Fibroblast of skin of right biceps (primary cell): ENCODE measurements at places on chromosomes 7 and 10.

DNA sequence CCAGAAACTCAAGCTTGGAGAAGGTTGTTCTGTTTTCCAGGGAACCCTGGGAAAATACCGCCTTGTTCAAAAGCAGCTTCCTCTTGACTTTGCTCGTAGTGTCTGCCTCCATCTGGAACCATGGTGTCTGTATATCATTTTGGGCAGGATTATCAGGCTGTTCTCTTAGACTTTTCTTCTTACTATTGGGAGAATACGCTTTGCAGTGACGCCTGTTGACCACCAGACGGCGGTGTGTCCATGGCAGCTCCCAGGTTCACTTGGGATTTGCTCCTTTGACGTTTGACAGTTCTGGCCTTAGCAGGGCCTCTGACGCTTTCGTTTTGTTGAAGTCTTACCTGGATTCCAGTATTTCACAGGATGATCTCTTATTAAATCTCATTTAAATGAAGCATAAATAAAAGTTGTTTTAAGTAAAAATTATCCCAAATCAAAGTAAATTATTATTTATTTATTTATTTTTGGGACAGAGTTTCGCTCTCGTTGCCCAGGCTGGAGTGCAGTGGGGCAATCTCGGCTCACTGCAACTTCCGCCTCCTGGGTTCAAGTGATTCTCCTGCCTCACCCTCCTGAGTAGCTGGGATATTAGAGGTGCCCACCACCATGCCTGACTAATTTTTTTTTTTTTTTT lies 41.8 kb upstream of the GJD4 start:
- DNase-seq, result peak; percentile 68

- DNase-seq, result peak; percentile 24
Observed at GRCh38 chr10:130137090-130137448, 878 bp downstream of the GLRX3 start.

DNA sequence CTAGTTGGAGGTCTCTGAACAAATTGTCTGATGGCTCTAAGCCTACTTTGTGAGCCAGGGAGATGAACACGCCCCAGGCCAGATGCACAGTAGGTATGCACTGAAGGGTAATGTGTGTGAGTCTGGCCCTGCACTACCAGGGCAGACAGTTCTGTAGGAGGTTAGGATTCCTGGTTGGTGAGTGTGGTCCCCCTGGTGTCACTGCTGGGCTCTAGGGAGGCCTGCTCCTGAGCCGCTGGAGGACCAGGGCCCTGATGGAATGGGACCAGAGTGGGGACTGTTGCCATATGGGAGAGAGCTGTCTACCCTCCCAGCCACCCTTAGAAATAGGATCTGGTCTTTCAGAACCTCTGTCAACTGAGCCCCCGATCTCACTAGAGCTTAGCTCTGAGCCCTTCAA lies 42.0 kb downstream of the CDH23 start:
- no peak for DNase-seq

- DNase-seq, result no peak
Observed at GRCh38 chr7:140674356-140674800, 1.6 kb downstream of the ADCK2 start.

DNA sequence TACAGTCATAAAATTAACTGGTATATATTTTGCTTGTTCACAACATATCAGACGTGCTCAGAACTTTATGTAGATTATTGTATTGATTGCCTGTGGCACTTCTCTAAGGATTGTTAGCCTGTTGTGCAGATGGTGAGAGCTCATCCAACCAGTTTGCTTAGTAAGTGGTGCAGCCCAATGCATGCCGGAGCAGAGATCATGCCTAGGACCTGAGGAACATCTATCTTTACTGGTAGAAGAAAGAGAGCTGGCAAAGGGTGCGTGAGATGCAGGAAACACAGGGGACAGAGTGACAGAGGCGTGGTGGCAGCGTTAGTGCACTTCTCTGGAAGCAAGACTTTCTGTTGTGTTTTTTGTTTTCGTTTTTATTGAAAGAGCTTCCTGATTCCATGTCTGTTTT lies 35.9 kb downstream of the CCM2 start:
- DNase-seq, result no peak

GRCh38 chr7:76146374-76146773 lies 55.3 kb upstream of the SRRM3 start:
- DNase-seq, result no peak

DNA sequence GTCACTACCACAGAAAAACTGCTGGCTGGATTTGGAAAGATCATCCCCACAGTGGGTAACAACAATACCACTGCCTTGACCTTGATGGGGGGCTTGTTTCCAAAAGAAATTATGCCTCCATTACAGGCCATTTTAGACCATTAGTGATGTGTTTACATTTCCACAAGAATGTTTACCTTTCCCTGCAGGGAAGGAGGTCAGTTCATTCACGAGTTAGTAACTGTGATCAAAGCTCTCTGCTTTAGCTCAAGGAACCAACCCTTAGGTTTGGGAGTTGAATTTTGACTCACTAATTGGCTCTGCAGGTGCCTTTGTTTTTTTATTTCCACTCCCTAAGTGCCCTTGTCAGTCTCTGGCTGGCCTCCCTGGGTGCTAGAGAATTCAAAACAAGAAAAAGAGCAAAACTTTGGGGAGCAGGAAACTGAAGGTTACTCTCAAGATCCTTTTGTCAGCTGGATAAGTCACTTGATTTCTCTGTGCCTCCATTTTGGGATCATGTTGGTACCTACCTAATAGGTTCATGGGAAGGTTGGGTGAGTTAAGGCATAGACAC lies 41.1 kb upstream of the NUPR2 start:
- DNase-seq, result no peak

GRCh38 chr7:44713680-44714335 lies 34.8 kb upstream of the ZMIZ2 start:
- peak; percentile 20 for DNase-seq

- DNase-seq, result no peak
Observed at GRCh38 chr7:134126146-134126545, 994 bp upstream of the LRGUK start.

- peak; percentile 60 for DNase-seq
Observed at GRCh38 chr7:20238754-20239324, 21.7 kb upstream of the MACC1 start.

DNA sequence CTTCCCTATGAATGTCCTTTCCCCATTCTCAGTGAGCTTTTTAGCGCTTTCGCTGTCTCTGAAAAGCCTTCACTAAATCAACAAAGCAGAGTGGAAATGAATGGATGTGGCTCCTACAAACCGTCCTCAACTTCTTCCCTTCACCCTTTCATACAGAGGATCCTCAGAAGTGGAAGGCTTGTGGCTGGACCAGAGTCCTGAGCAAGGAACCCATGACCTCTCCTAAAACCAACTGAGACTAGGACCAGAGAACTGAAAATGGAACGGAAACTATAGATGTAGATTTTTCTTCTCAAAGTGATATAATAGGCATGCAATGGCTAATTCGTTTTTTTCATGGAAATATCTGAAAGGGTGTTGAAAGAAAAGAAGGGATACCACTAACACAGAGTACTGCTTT lies 122.5 kb downstream of the LHFPL3 start:
- DNase-seq, result no peak

DNA sequence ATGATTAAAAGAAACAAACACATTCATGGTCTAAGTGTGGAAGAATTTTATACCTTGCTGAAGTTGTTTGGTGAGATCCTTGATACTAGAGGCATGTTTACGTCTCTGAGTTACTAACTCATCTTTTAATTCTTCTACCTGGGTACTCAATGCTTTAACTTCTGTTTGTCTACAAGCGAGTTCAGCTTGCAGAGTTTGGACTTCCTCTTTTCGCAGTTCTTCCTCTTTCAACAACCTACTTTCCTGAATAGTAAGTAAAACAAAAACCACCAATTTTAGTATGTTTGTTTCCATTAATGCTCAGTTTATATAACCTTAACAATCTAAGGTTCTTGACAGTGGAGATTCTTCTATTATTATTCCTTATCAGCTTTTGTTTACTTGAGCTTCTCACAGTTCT lies 42.9 kb downstream of the CCDC186 start:
- no peak for DNase-seq

DNA sequence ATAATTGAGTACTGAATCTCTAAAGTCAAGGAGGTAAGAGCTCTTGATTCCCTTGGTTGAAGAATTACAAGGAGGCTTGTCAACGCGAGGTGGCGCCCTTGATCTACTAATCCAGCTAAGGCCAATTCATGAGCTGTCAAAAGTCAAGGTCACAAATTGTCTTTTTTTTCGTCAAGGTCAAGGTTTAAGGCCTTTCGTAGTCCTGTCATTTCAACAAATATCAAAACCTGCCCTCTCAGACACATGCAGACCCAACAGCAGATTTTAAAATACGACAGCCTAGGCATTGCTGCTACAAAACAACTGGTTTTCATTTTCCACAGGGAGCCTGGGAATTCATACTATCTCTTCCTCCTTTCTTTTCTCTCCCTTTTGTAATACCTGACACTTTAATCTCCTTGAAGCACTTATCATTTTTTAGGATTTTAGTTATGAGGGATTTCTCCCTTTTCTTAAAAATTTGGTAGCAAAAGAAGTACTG lies 3.6 kb downstream of the HOXA13 start:
- DNase-seq, result peak; percentile 58

GRCh38 chr7:36309301-36309700 lies 80.4 kb upstream of the ANLN start:
- DNase-seq, result no peak

DNA sequence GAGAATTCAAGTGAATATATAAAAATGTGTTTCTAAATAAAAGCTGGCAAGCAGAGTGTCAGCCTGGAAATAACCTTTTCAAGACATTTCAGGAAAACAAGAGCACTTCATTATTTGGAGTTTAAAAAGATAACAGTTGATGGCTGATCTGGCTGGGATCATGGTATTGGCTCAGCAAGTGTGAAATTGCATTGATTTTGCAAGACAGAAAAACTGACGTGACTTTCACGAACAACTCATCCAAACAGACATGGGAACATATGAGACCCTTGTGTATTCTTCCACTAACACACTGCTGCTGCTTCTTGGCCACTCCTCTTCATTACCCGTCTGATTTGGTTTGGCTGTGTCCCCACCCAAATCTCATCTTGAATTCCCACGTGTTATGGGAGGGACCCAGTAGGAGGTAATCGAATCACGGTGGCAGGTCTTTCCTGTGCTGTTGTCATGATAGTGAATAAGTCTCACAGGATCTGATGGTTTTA lies 108.5 kb downstream of the RAB18 start:
- no peak for DNase-seq

DNA sequence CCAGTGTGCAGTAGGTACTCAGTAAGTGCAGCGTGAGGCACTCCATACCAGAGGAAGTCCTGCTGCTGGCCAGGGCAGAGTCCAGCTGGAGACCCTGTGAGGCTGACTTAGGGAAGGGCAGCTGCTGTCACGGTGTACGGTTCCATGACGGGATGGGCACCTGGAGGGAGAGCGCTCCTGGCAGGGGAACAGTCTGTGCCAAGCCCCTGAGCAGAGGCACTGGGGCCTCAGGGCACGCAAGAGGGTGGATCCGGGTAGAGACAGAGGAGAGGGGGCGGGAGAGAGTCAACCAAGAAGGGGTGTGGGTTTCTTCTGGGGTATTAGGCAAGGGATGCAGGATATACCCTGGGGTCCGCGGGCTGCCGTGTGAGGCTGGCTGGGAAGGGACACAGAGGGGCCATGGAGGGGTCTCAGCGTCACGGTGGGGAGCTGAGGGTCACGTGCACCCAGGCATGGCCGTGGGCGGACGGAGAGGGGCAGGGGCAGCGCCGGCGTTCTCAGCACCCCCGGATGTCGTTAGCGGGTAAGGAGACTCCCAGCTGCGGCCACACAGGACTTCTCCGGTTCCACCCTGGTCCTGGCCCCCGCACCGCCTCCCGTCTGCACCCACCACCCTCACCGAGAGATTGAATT lies 70.5 kb downstream of the MICALL2 start:
- DNase-seq, result no peak

DNA sequence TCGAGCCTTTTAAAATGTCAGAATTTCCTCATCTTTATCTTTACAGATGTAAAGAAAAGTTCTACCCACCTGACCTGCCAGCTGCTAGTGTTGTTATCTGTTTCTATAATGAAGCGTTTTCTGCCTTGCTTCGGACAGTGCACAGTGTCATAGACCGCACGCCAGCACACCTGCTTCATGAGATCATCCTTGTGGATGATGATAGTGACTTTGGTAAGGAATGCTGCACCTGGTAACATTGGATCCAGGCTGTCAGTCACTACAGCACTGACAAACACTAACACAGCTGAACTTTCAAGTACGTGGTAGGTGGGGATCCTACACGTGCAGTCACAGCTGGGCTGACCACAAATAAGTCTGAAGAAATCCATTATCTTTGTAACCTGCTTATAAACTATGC lies 77.6 kb downstream of the GALNT11 start:
- DNase-seq, result no peak

DNA sequence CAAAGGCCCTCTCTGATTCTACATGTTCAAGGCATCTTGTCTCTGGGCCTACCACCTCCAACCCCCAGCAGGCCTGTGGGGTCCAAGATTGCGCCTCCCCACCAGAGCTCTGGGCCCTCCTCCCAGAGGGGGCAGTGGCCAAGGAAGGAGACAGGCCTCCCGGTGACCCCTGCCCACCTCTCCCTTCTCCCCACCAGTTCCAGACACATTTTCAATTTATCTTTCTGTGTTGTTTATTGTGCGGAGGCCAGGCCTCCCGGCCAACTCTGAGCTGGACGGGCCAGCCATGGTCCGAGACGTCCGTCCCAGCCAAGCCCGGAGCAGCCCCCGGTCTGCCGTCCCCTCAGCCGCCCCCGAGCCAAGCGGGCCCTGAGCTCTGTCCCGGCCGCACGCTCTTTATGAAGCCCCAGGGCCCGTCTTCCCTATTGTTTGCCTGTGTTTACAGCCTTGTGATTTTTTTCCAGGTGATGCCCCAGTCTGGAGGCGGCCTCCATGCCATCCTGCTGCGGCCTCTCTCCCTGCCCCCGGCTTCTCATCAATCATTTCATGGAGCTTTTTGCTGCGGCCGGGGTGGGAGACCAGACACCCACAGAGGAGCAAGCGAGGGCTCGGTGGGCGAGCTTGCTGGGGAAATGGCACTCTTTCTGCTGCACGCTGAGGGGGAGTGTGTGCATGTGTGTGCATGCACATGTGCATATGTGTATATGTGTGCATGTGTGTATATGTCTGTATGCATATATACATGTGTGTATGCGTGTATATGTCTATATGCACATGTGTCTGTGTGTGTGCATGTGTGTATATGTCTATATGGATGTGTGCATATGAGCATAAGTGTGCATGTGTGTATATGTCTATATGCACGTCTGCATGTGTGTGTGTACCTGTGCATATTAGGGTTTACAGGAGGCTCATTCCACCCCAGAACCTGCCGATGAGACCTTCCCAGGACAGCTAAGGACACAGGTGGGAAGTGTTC lies 52.7 kb upstream of the ELN start:
- DNase-seq, result no peak

GRCh38 chr7:801940-802381 lies 30.3 kb upstream of the SUN1 start:
- DNase-seq, result no peak

DNA sequence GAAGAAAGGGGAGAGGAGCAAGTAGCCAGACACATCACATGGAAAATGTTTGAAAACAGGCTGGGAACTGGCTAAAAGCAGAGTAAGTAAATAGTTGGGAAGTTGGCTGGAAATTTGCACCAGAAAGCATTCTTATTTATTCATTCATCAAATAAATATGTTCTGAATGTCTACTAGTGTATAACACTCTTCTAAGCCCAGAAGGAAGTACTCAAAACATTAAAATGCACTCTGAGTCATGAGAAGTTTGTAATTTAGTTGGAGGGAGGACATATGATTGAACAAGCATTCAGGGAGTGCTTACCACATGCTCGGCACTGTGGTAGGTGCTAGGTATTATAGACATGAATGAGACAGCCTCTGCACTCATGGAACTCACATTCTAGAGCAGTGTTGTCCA lies 37.0 kb upstream of the CNNM1 start:
- peak; percentile 86 for DNase-seq
